ENCODE measurements at places on chromosomes 16 and 17.

GRCh38 chr16:26569793-26570192, 496.9 kb upstream of the C16orf82 start:
- DNase-seq: no peak

DNA sequence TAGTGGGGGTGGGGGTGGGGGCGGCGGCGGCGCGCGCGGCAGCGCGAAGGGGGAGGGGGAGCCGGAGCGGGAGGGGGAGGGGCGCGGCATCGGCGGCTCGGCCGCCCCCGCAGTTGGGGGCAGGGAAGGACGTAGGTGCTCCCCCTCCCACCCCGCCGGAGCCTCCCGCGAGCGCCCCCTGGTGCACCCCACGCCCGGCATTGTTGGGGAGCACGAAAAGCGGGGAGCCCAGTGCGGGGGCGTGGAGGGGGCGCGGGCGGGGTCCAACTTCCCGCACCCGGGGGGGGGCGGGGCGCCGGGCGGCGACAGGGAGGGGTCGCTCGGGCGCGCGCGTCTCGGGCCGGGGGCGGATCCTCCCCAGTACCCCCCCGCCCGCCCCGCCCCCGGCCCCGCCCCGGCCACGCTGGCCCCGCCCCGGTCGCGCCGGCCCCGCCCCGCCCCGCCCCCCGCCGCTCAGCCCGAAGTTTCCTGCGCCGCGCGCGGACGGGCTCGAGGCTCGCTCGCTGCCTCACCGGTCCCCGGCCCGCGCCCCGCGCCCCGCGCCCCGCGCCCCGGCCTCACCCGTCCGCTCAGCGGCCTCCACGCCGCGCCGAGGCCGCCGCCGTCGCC, at the start of gene CACNA1H:
Gene CACNA1H, plus strand, starts transcription at position 456 of the 609 bp plus-strand sequence. CDS start 632 bp downstream, outside the sequence.
- DNase-seq: no peak

DNA sequence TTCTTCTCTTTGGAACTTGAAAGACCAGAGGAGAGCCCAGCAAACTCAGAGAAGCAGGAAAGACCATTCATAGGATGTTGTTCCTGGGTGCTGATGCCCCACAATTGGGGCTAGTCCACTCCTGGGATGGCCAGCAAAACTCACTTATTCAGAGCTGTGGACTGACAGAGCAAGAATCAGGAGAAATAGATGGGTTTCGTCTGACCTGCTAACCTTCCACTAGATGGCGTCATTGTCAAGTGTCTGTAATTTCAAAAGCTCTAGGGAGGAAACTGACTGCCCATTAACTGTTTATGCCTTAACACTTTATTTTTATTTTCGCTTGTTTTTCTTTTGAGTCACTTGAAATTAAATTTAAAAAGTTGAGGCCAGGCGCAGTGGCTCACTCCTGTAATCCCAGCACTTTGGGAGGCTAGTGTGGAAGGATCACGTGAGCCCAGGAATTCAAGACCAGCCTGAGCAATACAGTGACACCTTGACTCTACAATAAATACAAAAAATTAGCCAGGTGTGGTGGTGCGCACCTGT, 28.7 kb upstream of the MILR1 start:
- DNase-seq: peak; percentile 79

DNA sequence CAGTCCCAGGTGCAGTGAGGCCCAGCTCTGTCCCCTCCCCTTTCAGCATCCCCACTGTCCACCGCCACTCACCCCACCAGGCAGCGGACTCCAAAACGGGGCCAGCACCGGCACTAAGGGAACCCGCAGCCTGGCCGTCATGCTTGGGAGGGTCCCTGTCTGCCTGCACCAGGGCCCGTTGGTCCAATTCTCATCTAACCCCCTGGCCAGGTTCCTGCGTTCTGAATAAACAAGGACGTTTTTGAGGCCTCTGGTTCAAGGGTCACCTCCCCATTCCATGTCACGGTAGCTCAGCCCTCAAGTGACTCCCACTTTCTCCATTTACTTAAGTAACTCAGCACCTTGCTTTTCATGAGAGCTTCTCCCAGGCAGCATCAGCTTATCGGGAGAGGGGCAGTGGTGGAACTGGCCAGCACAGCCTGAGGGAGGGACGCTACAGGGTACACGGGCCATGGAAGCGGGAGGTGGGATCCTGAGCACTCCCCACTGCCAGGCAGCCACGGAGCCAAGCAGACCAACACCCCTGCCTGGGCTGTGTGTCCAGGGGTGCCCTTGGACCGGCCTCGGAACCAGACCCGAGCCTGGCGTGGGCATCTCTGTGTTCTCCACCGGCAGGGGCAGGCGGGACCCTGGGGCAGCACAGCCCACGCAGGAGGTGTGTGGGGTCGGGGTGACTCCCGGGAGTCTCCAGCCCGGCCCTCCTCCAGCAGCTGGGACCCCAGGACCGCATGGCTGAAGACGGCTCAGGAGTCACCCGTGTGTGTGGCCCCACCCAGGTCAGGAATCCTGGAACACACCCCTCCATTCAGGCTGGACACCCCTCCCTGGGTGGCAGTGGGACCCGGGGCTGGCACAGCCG, 74.9 kb upstream of the GNG13 start:
- no peak for DNase-seq

- no peak for DNase-seq
Measured at GRCh38 chr16:64225036-64225435, 896.8 kb downstream of the CDH11 start.

DNA sequence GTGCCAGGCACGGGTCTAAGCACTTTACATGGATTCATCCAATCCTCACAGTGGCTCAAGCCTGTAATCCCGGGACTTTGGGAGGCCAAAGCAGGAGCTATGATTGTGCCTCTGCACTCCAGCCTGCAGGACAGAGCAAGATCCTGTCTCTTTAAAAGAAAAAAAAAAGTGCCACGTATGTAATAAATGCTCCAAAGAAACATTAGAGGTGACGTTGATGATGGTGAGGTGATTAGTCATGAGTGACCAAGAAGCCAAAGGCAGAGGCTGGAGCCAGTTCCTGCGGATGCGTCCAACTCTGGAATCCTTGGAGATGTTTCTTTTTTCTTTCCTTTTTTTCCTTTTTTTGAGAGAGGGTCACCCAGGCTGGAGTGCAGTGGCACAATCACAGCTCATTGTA, 59.4 kb upstream of the SIAH1 start:
- peak; percentile 84 for DNase-seq
